ENCODE measurements at places on chromosomes 16 and 17. TPM values are rescaled to one million over a fixed set of nuclear protein-coding genes. Genes with fewer than 3 reads are reported as not detected.

The CA7 gene
- total RNA-seq: not detected

The PDILT gene
- not detected for total RNA-seq

DNA sequence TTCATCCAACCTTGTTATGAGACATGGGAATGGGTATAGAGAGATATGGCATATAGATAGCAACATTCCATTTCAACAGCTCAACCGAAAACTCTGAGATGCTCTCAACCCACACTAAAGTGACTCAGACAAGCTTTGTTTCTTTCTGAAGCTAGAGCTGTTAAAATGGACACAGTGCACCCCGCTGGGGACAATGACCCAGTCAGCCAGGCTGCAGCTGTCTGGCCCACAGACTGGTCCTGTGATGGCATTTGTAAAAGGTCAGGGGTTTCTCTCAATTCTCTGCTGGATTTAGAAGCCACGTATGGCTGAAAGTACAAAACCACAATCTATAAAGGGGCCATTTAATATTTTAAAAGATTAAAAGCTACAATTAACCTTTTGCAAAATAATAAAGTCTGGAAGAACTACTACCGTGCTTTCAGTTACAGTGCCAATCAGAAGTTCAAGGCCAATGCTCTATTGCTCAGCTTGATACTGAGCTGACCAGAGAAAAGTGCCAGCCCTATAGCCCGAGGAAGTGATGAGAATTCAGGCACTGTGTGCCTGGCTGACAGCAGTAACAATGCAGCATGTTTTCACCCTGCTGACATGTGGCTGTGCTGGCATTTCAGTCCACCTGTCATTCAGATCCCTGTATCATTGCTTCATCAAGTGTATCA, 60.2 kb downstream of the TEX2 start:
- DNase-seq: no peak

The REXO5 gene
- 9.1 TPM for total RNA-seq

DNA sequence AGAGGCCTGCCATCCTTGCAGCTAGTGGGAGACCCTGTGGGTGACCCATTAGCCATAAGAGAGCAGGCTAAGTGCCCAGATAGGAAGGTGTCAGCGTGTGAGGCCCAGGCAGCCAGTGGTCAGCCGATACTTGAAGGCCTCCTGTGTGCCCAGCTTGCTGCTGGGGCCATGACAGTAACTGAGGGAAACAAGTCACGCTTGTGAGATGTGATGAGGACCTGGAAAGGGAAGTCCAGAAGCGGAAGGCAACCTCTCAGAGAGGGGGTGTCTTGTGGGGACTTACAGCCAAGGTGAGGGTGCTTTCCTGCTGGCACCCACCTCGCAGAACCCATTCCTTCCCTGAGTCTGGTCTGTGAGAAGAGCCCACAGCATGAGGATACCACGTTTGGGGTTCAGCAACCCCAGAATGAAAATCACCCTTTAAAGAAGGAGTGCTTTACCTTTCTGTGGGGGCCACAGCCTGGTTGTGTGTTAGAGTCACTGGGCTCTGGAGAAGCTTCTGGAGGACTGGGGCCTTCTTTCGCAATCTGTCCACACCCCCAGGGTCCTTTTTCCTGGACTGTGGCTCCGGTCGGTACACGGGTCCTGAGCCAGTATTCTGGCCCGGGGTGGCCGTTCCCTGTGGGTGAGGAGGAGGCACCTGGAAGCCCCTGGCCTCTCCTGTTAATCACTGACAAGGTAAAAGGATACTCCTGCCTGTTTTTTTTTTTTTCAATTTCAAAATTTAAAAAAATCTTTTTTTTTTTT, 53.9 kb downstream of the PLCG2 start:
- DNase-seq: no peak

DNA sequence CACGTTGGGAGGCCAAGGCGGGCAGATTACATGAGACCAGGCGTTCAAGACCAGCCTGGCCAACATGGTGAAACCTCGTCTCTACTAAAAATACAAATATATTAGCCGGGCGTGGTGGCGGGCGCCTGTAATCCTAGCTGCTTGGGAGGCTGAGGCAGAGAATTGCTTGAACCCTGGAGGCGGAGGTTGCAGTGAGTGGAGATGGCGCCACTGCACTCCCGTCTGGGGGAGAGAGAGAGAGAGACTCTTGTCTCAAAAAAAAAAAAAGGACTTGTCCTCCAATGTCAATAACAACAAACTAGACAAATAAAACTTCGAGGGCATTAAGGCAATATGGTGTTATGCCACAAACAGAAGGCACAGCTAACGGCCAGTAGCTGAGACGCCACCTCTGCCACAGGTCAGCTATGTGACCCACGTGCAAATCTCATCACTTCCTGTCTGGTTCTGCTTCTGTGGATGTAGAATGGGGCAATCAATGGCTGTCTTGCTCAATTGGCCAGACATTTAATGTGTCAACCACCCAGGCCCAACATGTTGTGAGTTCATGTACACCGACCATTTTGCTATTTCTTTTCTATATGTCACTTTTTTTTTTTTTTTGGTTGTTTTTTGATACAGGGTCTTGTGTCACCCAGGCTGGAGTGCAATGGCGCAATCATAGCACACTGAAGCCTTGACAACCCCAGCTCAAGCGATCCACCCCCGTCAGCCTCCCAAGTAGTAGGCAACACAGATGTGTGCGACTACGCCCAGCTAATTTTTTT, 834 bp upstream of the TXNDC11 start:
- DNase-seq: peak; percentile 50

Data from fibroblast of lung (primary cell).